ENCODE measurements at places on chromosomes 3 and 15. TPM values are rescaled to one million over a fixed set of nuclear protein-coding genes. Genes with fewer than 3 reads are reported as not detected.

GRCh38 chr15:37933666-37934065 lies 774 bp upstream of the TMCO5A start:
- H3K27me3 ChIP-seq: no peaks in the 10 kb centered on the region
- H3K4me3 ChIP-seq: no peak overlapping the region
- H3K27ac ChIP-seq: no peak overlapping the region

DNA sequence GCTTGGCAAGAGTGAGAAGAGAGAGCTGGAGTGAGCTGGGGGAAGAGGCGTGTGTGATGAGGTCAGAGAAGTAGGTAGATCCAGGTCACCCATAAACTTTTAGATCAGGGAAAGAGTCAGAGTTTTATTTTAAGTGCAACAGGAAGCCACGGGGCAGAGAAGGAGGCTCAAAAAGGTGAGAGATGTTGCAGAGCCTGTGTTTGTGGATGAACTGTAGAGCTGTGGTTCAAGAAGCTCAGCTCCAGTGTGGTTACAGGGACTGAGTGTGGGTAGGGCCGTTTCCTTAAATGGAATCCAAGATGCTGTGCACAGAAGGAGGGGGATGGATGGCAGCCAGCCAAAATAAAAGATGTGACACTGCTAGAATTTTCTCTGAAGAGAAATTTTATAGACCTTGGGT lies 337.2 kb downstream of the SATB1 start:
- no peak overlapping the region for H3K4me3 ChIP-seq
- no peaks in the 10 kb centered on the region for H3K27me3 ChIP-seq
- no peaks in the 10 kb centered on the region for H3K4me1 ChIP-seq
- no peak for DNase-seq
- no peak overlapping the region for H3K27ac ChIP-seq

Gene KLHL40
- not detected for total RNA-seq

DNA sequence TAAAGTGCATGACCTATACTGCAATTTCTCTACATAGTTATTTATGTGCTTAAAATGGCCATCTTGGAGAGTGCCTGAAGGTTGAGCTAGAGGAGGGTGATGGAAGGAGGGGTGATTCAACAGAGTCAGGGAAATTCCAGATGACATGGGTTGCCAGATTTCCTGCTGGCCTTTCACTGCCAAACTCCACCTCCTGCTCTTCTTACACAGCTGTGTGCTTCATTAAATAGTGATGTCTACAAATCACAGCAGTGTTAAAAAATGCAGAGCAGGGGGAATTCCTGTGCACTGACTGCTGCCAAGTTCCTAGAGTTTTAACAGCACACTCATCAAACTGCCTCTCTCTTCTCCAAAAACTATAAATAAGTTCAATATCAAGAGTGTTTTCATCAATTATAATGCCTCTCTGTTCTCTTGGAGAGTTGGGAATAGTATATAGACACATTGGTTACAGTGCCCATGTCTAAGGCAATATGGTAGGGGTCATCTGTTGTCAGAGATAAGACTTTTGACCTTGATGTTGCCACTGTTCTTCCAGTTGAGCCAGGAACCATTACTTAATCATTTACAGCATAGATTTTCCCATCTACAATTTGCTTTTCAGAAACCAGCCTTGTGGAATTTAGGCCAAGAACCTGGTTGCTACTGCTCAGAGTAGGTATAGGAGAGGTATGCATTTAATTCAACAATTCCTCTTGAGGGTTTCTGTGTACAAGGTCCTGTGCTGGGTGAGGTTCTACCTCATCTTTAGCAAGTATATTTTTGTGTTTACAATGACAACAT lies 79.6 kb downstream of the TP63 start:
- no peaks in the 10 kb centered on the region for H3K4me1 ChIP-seq
- no peak for DNase-seq
- H3K27ac ChIP-seq: no peak overlapping the region
- no peaks in the 10 kb centered on the region for H3K27me3 ChIP-seq

Gene SRGAP3
- 1.1 TPM for total RNA-seq

GRCh38 chr3:10915376-10915775 lies 77.2 kb upstream of the SLC6A1 start:
- H3K27ac ChIP-seq: no peak overlapping the region
- H3K4me1 ChIP-seq: no peaks in the 10 kb centered on the region
- no peak for DNase-seq
- H3K36me3 ChIP-seq: no peaks in the 10 kb centered on the region
- H3K27me3 ChIP-seq: peaks cover 4% of the 10 kb centered on the region
- H3K4me3 ChIP-seq: no peak overlapping the region

DNA sequence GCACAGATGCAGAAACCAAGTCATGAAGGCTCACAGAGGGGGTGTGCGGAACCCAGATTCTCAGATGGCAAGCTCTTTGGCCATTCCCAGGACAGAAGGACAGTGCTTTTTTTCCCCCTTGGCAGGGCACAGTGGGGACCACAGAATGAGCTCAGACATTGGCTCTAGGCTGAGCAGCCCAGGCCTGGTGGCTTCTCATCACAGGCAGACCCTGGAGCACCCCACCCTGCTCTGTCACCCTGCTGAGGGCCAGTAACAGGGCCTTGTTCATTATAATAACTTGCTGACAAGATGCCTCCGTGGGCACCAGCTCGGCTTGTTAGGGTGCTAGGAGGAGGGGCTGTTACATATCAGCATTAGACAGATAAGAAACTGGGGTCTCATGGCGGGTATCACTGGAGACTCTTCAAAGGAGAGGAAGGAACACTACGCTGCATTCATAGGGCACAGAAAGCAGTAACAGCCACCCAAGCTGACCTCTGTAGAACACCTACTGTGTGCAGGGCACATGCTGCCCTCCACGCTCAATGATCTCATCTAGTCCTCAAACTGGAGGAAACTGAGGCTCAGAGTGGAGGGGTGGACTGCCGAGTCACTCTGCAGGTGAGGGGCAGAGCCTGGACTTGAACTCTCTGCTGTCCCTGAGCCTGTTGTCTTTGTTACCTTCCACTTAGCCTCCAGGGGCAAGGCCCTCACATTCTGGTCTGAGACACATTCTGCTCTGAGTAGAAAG lies 69.9 kb upstream of the SEC13 start:
- H3K4me1 ChIP-seq: peaks cover 37% of the 10 kb centered on the region
- no peaks in the 10 kb centered on the region for H3K36me3 ChIP-seq
- H3K4me3 ChIP-seq: no peak overlapping the region
- no peak for DNase-seq

DNA sequence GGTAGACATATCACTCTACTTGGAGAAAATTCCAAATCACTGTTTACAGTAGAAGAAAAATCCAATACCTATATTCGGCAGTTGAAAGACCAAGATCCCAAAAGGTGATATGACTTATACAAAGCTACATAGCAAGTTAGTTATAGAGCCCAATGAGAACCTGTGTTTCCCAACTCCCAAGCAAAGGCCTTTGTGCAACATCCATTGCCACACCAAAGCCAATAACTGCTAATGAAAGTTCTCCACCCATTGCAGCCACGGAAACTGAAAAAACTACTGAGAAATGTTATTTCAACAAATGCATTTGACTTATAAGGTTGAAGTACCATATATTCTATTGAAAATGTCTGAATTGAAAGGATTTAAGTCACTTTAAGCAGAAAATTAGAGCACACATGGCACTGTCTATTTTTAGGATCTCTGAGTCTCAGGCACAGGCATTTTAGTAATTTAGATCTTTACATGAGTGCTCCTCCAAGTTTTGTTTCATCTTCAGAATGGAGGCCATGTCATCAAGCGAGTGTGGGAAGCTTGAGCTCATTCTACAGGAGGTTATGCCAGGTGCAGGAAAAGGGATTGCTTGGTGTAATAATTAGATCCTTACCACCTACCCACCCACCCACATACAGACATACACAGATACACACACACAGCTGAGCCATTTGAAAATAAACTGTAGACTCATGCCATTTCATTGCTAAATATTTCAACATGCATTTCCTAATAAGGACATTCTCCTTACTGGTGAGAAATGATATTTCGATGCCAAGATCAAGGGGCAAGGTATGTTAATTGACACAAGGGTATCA lies 19.7 kb upstream of the ANO10 start:
- H3K27me3 ChIP-seq: no peaks in the 10 kb centered on the region
- no peaks in the 10 kb centered on the region for H3K4me1 ChIP-seq
- no peaks in the 10 kb centered on the region for H3K36me3 ChIP-seq
- no peak overlapping the region for H3K27ac ChIP-seq

DNA sequence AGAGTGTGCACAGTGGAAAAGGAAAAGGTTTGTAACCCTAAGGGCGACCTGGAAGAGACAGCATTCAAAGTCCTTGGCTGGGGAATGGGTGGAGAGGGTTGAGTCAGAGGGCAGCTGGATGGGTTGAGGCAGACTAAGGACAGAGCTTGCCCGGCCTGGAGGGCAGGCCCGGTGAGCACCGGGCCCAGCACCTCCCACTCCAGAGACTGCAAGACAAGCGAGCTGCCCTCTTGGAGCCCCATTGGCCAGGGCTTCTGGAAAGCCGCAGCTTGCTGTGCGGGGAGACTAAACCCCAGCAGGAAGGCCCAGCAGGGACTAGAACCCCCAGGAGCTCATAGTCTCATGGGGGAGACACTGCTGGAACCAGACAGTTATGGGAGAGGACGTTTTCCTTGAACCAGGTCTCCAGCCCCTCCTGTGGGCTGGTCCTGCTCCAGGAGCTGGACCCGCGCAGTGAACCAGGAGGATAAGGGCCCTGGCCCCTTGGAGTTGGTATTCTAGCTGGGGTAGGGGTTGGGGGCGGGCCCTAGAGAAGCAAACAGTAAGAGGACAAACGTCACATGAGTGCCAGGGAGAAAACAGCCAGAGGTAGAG lies 59.1 kb downstream of the RGMA start:
- DNase-seq: no peak
- H3K4me3 ChIP-seq: no peak overlapping the region
- no peak overlapping the region for H3K27ac ChIP-seq
- H3K36me3 ChIP-seq: peaks cover 18% of the 10 kb centered on the region

Gene CHRFAM7A
- total RNA-seq: not detected

DNA sequence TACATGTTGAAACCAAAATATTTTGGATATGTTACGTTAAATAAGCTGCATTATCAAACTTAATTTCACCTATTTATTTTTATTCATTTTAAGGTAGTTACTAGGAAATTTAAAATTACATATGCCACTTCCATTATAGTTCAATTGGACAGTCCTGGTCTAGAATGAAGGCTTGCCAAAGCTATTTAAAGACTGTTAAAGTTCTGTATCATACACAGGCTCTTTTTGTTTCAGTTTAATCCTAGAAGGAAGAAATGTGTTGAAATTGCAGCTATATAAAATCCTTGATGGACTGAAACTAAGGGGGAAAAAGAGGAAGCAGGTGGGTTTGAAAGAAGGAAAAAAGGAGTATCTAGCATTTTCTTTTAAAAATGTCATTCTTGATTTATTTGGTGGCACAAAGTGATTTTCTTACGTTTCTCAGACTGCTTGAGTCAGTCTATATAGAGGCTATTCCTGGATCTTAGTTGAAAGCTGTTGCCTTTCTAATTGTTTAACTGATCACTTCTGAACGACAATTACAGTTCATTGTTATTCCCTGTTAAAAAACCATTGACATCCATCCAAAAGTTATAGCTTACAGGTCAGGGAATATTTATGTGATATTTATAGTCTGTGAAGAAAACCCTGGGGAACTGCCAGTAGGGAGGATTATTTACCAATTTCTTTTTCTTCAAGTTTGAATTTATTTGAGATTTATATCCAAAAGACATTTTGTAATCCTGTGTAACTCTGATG lies 195.0 kb downstream of the RORA start:
- H3K36me3 ChIP-seq: no peaks in the 10 kb centered on the region
- no peak overlapping the region for H3K27ac ChIP-seq
- H3K4me1 ChIP-seq: no peaks in the 10 kb centered on the region
- no peak for DNase-seq

DNA sequence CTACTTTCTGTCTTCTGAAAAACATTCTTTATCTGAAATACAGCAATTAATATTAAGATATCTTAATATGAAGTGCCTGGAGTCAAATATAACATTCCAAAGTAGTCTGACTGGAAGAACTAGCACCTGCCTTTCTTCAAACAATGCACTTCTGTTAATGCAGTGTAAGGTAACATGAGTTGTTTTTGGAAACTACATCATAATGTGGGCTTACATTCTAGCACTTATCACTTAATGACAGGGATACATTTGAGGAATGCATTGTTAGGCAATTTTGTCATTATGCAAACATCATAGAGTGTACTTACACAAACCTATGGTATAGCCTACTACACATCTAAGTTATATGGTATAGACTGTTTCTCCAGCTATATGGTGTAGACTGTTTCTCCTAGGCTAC lies 49.2 kb downstream of the SLC15A2 start:
- DNase-seq: no peak
- H3K4me3 ChIP-seq: no peak overlapping the region
- no peaks in the 10 kb centered on the region for H3K27me3 ChIP-seq

- no peak overlapping the region for H3K4me3 ChIP-seq
- no peaks in the 10 kb centered on the region for H3K4me1 ChIP-seq
Measured at GRCh38 chr3:74387111-74387735, 227.2 kb downstream of the CNTN3 start.

- H3K27me3 ChIP-seq: peaks cover 4% of the 10 kb centered on the region
- DNase-seq: no peak
Measured at GRCh38 chr15:99102332-99103235, 2.3 kb upstream of the SYNM start.

- H3K36me3 ChIP-seq: no peaks in the 10 kb centered on the region
- H3K4me1 ChIP-seq: no peaks in the 10 kb centered on the region
- no peak overlapping the region for H3K4me3 ChIP-seq
- DNase-seq: no peak
- no peaks in the 10 kb centered on the region for H3K27me3 ChIP-seq
Measured at GRCh38 chr15:29913528-29914135, 91.4 kb upstream of the TJP1 start.

Gene CCDC9B
- 0.47 TPM for total RNA-seq

DNA sequence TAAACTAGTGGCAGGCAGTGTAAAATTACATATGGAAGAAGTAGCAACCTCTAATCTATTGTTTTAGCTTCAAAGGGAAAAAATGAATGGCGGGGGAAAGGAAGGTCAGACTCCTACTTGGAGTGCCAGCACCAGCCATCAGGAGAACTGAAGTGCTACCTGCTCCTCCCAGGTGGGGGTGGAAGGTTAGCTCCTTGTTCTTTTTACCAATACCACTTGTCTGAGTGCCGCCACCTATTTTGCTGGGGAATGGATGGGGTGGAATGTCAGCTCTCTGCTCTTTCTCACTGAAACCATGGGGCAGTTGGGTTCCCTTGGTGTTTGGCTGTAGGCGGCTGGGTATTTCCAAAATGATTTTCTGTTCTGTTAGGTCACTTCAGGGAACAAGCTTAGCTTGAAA lies 428.7 kb upstream of the EPHA3 start:
- no peaks in the 10 kb centered on the region for H3K4me1 ChIP-seq
- no peak for DNase-seq
- no peaks in the 10 kb centered on the region for H3K27me3 ChIP-seq

Gene YEATS2
- total RNA-seq: 31.6 TPM

Gene CLDN16
- not detected for total RNA-seq

Gene STXBP5L
- not detected for total RNA-seq

GRCh38 chr3:123961508-123961856 lies 453 bp upstream of the CCDC14 start:
- H3K36me3 ChIP-seq: no peaks in the 10 kb centered on the region
- H3K4me3 ChIP-seq: peak overlapping the region; percentile 76
- no peaks in the 10 kb centered on the region for H3K27me3 ChIP-seq
- H3K27ac ChIP-seq: peak overlapping the region; percentile 53
- H3K4me1 ChIP-seq: peaks cover 5% of the 10 kb centered on the region
- no peak for DNase-seq

Gene WDR76
- total RNA-seq: 75.6 TPM

Data from CD8-positive, alpha-beta memory T cell (primary cell).